Activated T-helper 1 cell treated with anti-CD3 and anti-CD28 coated beads, Interleukin-2, amount 50 U/mL, for 16 hours (primary cell): ENCODE measurements at places on chromosomes 16 and 17.

GRCh38 chr16:62041401-62041800 lies 5.2 kb upstream of the CDH8 start:
- no peak for DNase-seq

DNA sequence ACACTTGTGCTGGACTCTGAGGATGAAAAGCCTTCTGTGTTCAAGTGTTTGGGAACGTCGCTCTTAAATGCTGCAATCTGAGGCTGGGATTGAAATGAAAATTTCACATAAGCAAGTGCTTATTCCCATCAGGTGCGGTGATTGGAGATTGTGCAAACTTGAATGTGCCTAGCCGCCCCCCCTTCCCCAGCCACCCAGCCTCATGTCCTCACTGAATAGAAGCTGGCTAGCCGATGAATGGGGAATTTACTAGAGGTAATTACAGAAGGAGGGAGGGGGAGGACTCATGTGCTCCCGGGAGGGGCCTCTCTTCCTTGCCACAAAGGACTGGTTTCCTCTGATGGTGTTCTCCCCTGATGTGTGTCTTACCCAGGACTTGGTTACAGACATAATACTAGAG lies 544.8 kb upstream of the EEF2KMT start:
- no peak for DNase-seq

DNA sequence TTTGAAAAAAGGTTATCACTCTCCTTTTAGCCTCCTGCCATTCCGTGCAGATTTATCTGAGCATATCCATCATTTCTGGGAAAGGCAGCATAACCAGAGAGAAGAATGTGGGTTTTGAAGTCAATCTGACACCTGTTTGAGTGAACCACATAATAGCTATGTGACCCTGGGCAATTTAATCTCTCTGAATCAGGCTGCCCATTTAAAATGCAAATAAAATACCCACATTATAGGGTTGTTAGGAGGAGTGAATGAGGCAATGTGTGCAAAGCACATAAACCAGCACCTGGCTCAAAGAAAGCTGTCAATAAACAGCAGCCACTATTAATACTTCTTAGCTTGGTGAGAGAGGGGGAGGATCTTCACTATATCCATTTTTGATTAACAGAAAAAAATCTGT lies 88.0 kb downstream of the CACNG1 start:
- DNase-seq = no peak

- DNase-seq = no peak
These were observed 62.3 kb downstream of the WNT3 start for GRCh38 chr17:46756081-46756735.

DNA sequence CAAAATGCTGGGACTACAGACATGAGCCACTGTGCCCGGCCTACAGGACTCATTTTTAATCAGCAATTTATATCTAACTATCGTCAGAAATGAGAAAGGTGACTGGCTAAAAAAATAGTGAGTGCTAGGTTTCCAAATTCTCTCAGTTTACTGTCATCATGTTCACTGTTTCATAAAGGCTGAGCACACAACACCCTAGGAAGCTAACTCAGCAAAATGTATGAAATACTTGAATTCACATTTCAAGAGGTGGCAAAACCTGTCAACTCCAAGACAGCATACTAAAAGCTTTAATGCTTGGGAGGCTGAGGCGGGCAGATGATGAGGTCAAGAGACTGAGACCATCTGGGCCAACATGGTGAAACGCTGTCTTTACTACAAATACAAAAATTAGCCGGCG lies 16.7 kb downstream of the WDR45B start:
- no peak for DNase-seq
